ENCODE measurements at places on chromosomes 3 and 15. TPM values are rescaled to one million over a fixed set of nuclear protein-coding genes. Genes with fewer than 3 reads are reported as not detected.

HYKK gene
- total RNA-seq: 6.2 TPM

TLR9 gene
- total RNA-seq: not detected

GOLGA8T gene
- not detected for total RNA-seq

SERPINI2 gene
- not detected for total RNA-seq

NR1I2 gene
- not detected for total RNA-seq

DNA sequence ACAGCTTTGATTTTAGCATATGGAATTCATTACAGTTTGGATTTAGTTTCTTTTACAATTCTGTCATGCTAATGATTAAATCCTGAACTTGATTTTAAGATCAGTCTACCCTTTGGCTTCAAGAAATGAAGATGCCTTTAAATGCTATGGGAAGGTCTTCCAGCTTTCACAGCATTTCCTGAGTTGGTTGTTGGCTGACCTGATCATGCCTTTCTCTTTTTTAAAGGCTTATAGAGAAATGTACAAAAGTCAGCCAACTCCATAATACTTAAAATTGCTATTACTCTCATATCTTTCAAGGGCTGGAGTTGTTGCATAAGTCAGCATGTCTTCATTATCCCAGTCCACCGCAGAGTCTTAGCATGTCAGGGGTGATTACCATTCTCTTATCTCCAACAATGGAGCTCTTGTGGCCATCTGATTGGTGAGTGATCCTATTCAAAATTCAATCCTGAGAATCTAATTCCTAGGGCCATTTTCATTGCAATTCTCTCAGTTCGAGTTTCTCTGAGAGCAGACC, 123.8 kb downstream of the GMNC start:
- DNase-seq: no peak
- H3K4me1 ChIP-seq: no peaks in the 10 kb centered on the region
- no peaks in the 10 kb centered on the region for H3K27me3 ChIP-seq
- no peaks in the 10 kb centered on the region for H3K36me3 ChIP-seq

DNA sequence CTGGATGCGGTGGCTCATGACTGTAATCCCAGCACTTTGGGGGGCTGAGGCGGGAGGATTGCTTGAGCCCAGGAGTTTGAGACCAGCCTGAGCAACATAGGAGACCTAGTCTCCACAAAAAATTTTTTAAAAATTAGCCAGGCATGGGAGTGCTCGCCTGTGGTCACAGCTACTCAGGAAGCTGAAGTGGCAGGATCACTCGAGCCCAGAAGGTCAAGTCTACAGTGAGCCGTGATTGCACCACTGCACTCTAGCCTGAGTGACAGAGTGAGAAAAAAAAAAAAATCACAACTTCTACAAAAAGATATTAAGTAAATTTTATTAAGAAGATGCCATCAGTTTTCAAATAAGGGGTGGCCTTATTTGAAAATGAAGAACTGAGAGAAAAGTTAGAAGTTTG, 11.9 kb upstream of the PLA2G4D start:
- no peaks in the 10 kb centered on the region for H3K36me3 ChIP-seq
- H3K27ac ChIP-seq: no peak overlapping the region
- no peaks in the 10 kb centered on the region for H3K27me3 ChIP-seq
- no peak overlapping the region for H3K4me3 ChIP-seq
- DNase-seq: no peak

GRCh38 chr3:62056658-62057057, 316.7 kb downstream of the FEZF2 start:
- DNase-seq: no peak
- no peak overlapping the region for H3K4me3 ChIP-seq
- H3K27me3 ChIP-seq: no peaks in the 10 kb centered on the region
- no peak overlapping the region for H3K27ac ChIP-seq
- H3K36me3 ChIP-seq: no peaks in the 10 kb centered on the region

DNA sequence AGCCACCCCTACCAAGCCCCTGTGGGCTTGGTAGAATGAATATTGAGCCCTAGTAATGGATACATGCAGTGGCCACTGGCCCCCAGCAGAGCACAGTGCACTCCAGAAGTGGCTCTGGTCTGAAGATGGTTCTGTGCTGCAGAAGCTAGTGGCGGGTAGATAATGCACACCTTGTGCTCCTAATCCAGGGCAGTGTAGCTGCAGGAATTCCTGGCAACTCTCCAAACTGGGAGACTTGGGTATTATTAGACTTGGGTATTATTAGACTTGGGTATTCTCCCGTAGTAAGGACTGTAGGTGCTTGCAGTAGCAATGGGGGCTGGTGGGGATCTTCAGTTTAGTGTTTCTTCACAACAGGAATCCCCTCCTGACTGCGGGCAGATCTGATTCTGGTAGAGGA, 34.7 kb downstream of the NUSAP1 start:
- no peaks in the 10 kb centered on the region for H3K36me3 ChIP-seq
- no peak overlapping the region for H3K27ac ChIP-seq
- no peak overlapping the region for H3K4me3 ChIP-seq
- no peaks in the 10 kb centered on the region for H3K4me1 ChIP-seq
- DNase-seq: no peak
- H3K27me3 ChIP-seq: no peaks in the 10 kb centered on the region

DNA sequence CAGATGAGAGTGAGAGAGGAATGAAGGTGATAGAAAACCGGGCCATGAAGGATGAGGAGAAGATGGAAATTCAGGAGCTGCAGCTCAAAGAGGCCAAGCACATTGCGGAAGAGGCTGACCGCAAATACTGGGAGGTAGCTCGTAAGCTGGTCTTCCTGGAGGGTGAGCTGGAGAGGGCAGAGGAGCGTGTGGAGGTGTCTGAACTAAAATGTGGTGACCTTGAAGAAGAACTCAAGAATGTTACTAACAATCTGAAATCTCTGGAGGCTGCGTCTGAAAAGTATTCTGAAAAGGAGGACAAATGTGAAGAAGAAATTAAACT, 88.9 kb downstream of the EOMES start:
- DNase-seq: no peak
- H3K4me1 ChIP-seq: no peaks in the 10 kb centered on the region
- H3K36me3 ChIP-seq: no peaks in the 10 kb centered on the region
- H3K27me3 ChIP-seq: no peaks in the 10 kb centered on the region
- H3K4me3 ChIP-seq: peak overlapping the region; percentile 40
- peak overlapping the region; percentile 69 for H3K27ac ChIP-seq

DNA sequence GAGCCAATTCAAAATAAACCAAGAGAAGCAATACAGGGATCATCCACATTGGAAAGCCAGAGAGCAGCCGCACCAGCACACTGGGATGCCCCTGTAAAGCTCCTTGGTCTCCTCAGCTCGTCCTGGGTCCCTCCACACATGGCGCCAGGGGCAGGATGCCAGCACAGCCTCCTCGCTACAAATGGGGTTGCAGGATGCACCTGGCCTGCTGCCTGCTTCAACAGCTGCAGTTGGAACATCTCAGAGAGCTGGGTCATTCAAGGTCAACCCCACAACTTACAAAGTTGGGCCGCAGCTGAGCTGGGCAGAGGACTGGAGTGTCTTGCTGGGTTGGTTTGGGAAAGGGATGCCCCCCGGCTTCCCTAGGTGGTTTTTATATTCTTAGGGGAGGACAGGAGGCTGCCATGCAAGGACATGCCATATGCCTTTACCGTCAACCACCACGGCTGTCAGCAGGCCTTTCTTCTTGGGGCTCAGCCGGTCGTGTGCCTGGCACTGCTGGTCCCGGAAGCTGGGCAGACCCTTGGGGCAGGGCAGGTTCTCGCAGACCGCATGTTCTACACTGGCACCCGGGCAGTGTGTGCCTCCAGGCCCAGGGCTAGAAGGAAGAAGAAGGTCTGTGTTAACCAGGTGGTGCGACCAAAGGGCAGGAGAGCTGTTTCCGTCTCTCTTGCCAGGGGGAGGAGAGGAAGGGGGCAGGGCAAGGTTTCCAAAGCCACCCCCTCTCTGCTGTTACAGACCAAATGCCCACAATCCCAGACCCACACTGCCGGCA, 225.2 kb downstream of the ADAMTS17 start:
- no peak overlapping the region for H3K27ac ChIP-seq
- no peaks in the 10 kb centered on the region for H3K36me3 ChIP-seq
- no peaks in the 10 kb centered on the region for H3K4me1 ChIP-seq
- no peak overlapping the region for H3K4me3 ChIP-seq
- H3K27me3 ChIP-seq: no peaks in the 10 kb centered on the region

DNA sequence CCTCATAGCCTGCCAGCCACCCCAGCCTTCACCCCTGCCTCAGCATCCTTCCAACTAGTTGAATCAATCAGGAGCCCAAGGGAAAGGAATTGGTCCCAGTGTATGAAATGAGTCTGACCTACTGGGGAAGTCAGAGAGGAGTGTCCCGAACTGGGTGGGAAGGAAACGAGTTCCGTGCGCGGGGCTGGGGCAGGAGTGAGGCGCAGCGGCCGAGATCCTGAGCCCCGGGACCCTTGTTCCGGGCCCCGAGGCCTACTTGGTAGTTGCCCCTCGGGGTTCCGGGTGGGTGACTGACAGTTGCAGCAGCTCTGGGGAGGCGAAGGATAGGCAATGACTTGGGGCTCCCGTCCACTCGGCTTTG, 1.1 kb upstream of the PLCL2 start:
- DNase-seq: no peak
- no peaks in the 10 kb centered on the region for H3K36me3 ChIP-seq
- H3K4me1 ChIP-seq: no peaks in the 10 kb centered on the region
- H3K4me3 ChIP-seq: peak overlapping the region; percentile 58
- H3K27ac ChIP-seq: peak overlapping the region; percentile 77

- no peak overlapping the region for H3K27ac ChIP-seq
- no peaks in the 10 kb centered on the region for H3K36me3 ChIP-seq
- H3K27me3 ChIP-seq: no peaks in the 10 kb centered on the region
Observed at GRCh38 chr15:34259566-34259965, 34.8 kb downstream of the EMC4 start.

DNA sequence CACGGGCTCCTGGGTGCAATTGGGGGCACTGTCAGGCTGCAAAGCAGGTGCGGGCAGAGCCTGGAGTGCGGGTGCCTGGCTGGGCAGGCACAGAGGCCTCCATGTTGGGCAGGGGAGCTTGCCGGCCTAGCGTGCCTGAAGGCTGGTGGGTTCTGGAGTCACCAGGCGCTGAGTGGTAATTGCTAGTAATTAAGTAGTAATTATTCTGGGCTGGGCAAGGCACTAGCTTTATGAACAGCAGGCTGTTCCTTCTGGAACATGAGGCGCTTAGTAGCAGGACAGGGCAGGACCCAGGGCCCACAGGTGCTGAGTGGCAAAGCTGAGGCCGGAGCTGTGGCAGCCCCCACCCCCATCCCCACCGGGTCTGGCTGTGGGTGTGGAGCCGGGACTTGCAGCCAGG, 25.3 kb downstream of the PLXNA1 start:
- H3K27me3 ChIP-seq: no peaks in the 10 kb centered on the region
- no peaks in the 10 kb centered on the region for H3K4me1 ChIP-seq
- H3K27ac ChIP-seq: no peak overlapping the region
- H3K4me3 ChIP-seq: no peak overlapping the region

DNA sequence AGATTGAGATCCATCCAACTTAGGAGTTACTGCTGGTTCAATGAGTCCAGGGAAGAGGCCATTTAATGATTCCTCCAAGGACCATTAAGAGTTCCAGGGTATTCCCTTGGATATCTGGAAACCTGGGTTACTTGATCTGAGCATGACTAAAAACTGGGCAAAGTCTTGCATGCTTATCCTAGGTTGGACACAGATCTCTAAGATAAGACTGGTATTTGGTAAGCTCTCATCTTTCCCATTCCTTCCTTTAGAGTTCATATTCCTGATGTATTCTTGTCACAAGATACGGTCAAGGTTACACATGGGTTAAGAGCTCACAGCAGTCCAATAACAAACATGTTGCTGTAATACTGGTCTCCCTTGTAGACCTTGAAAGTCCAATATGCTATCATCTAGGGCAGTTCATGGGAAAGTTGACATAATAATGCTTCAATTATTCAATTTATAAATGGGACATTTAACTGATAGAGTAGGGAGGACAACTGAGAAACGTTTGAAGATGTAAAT, 301.7 kb downstream of the TIGIT start:
- DNase-seq: no peak
- H3K36me3 ChIP-seq: no peaks in the 10 kb centered on the region
- H3K27me3 ChIP-seq: no peaks in the 10 kb centered on the region
- no peak overlapping the region for H3K27ac ChIP-seq
- H3K4me1 ChIP-seq: no peaks in the 10 kb centered on the region

- H3K4me1 ChIP-seq: no peaks in the 10 kb centered on the region
- no peaks in the 10 kb centered on the region for H3K27me3 ChIP-seq
- no peak for DNase-seq
- H3K36me3 ChIP-seq: no peaks in the 10 kb centered on the region
- H3K4me3 ChIP-seq: no peak overlapping the region
Observed at GRCh38 chr3:72196377-72196929, 411.5 kb upstream of the PROK2 start.

- no peaks in the 10 kb centered on the region for H3K27me3 ChIP-seq
- H3K27ac ChIP-seq: no peak overlapping the region
- no peaks in the 10 kb centered on the region for H3K4me1 ChIP-seq
Observed at GRCh38 chr3:111744611-111745010, 114.5 kb upstream of the PHLDB2 start.

DNA sequence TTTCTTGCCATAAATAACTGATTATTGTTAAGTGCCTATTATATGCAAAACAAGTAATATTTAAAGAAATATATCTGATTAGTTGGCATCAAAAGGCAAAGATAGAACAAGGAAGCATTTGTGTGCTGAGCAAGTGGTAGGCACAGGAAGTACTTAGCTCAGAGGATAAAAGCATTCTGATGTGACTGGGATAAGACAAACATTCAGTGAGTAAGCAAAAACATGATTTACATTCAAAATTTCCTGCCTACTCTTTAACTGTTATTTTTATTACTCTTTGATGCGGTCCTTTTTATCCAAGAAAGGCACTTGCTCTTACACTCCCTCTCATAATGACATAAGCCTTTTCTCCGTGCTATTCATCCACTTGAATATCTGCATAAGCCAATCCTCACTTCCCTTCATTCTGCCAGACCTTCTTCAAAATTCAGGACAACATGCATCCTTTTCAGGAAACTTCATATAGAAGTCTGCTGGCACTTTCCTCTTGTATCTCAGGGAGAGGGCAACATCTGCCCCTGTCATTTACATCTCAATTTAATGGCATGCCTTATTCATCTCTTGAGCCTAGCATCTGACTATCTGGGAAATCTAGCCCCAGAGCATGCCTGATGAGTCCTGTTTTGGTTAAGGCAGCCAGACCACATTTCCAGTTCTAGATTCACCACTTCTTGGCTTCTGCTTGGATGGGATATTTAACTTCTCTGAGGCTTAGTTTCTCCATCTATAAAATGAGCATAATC, 478.2 kb upstream of the ROBO2 start:
- no peaks in the 10 kb centered on the region for H3K4me1 ChIP-seq
- H3K27me3 ChIP-seq: no peaks in the 10 kb centered on the region
- DNase-seq: no peak
- no peaks in the 10 kb centered on the region for H3K36me3 ChIP-seq
- no peak overlapping the region for H3K27ac ChIP-seq

- no peak for DNase-seq
- H3K27ac ChIP-seq: peak overlapping the region; percentile 44
- H3K4me1 ChIP-seq: no peaks in the 10 kb centered on the region
- no peaks in the 10 kb centered on the region for H3K27me3 ChIP-seq
- H3K36me3 ChIP-seq: no peaks in the 10 kb centered on the region
Observed at GRCh38 chr15:55240125-55240760, 43.5 kb upstream of the RSL24D1 start.

All from prostate gland (tissue), 2 donors.